ENCODE measurements at places on chromosomes 2 and 18.

DNA sequence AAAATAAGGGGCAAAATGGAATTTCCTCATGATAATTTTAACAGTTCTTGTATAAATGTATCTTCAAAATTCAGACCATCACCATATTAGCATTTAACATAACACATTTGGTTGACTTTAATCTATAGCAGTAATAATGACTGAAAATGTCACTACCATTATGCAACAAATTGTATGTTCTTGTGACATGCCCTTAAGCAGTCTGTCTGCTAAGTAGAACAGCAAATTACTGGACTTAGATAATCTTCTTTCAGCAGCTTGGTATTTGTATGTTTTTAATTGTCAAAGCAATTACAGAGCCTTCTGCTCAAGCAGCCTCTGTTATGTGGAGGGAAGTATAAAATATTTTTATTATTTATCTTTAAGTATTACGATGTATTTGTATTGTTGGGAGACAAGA lies 214.3 kb upstream of the NXPH2 start:
- DNase-seq, result no peak

DNA sequence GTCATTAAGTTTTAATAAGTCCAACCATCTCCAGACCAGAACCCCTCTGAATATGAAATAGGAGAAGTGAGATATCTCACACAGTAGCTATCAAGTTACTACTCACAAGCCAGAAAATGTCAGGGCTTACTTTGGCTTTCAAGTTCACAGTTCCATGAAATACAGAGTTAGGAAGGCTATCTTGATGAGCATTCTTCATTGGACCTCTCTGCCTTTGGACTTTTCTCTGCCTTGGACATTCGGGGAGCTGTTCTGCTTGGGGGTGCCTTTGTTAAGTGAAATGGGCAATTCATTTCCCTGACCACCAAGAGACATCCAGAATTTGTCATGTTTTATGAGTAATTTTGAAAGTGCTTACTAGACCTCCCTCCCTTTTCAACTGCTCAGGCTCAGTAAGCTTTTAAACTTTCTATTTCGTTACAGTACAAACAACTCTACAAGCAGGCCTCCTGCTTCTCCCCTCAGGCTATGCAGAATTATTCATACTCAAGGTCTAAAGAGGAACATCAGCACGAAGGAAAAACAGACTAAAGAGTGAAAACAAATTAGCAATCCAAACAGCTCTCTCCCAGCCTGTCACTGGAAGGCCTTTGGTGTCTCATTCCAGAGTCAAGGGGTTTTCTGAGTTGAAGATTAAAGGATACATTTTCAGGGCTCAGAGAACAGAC lies 95.3 kb downstream of the MREG start:
- DNase-seq, result no peak

DNA sequence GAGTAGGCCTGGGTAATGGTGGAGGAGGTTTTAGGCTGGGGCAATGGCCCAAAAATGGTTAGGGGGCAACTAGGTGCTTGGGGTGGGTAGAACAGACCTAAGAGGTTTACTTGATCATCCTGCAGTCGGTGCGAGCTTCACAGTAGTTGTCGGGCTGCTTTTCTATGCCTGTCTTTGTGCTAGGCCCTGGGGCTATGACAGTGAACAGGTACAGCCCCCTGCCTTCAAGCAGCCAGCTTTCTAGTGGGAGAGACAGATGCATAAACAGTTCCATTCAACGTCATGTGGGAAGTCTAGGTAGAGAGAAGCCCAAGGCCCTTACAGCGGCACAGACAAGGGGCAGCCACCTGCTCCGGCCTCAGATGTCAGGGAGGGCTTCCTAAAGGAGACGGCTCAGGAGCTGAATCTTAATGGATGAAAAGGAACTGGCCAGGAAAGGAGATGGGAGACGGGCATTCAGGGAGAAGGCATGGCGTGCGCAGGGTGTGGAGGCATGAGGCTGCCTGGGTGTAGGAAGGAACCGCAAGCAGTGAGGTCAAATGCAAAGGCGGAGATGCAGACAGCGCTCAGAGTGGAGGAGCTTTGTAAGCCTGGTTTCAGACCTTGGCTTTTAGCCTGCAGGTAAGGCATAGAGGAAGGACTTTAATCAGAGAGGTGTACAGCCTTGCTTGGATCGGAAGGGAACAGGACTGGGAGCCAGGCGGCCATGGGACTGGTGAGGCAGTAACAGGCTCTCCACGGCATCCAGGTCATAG lies 6.0 kb downstream of the CTIF start:
- DNase-seq, result no peak

GRCh38 chr18:58491113-58491696 lies 137.7 kb downstream of the ALPK2 start:
- DNase-seq, result no peak

DNA sequence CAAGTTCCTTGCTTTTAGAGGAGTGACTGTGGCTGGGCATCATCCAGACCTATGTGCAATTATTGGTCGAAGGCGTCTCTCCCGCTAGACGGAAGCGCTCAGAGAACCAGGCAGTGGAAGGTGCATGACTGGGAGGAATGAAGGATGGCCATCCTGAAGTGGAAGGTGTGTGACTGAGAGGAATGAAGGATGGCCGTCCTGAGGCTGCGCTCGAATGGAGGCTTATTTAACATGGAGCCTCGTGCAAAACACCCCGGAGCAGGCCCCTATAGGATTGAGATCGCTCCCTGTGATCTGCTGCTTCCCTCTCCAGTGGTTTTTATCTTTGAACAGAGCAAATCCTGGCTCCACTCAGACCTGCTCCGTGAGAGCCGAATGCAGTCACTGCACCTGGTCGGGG lies 140.2 kb upstream of the ID2 start:
- DNase-seq, result no peak

- no peak for DNase-seq
These were observed 68.7 kb downstream of the STK39 start for GRCh38 chr2:168178520-168179324.

- no peak for DNase-seq
These were observed 32.3 kb downstream of the ZCCHC2 start for GRCh38 chr18:62555135-62555534.

GRCh38 chr2:72494392-72494791 lies 331.4 kb downstream of the EXOC6B start:
- no peak for DNase-seq

DNA sequence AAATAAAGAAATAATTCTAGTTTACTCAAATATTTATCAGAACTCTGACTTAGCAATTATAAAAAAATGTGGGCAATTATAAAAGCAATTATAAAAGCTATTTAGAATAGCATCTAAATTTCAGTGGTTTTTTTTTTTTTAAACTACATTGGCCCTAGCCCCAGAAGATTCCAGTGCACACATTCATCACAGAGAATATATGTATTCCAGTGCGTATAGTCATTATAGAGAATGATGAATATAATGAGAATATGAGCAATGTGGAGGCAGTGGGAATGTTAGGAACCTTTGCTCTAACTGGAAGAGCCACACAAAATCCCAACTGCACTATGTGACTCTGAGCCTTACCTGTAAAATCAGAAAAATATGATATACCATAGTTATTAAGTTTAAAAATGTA lies 10.5 kb downstream of the MAP3K2 start:
- DNase-seq, result no peak

DNA sequence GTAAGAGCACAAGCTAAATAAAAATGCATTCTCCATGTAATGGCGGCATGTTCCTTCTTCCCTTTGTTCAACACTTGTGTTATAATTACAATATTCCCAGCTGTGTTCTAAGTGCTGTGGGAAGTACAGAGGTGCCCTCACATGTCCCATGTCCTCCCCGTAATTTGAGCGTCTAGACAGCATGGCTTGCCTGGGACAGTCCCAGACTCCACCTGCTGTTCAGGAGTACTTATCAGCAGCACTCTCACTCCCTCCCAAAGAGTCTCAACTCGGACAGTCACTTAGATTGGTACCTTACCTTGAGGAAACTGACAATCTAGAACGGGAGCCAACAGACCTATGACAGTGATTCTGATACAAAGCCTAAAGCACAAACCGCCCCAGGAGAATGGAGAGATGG lies 370.5 kb downstream of the EIPR1 start:
- no peak for DNase-seq

GRCh38 chr2:113078350-113078839 lies 10.6 kb downstream of the IL1F10 start:
- no peak for DNase-seq

- no peak for DNase-seq
These were observed 89.5 kb downstream of the GORASP2 start for GRCh38 chr2:171018522-171018921.

DNA sequence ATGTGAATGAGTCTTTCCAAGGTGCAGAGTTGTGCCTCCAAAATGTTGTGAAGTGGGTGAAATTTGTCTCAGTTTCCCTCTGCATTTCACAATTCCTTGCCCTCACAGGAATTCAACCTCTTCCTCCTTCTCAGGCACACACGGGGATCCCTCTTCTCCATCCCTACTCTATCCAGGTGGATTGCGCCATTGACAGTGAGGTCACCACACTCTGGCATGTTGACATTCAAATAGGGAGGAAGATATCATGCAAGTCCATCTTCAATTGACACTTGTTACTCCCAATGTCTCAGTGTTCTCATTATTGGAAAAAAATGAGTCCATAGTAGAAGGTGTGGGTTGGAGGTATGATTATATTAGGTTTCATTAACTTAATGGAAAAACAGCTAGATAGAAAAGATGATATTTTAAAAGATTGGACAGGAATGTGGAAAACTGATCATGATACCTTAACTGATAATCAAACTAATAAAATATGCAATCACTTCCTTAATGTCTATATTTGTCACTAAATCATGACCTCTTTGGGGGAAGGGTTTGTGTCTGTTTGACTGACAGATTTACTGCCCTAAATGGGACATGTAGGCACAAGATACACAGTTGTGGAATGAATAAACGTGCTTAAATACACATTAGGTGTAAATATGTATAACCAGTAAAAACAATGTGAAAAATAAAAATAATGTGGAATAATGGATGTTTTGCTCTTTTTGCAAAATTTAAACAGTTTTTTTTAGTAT lies 213.8 kb upstream of the SLC8A1 start:
- DNase-seq, result no peak

- no peak for DNase-seq
These were observed 683.8 kb downstream of the IRS1 start for GRCh38 chr2:226115832-226116200.

- DNase-seq, result peak; percentile 71
These were observed 40.1 kb upstream of the AKAIN1 start for GRCh38 chr18:5237083-5237722.

GRCh38 chr18:47246027-47246971 lies 5.2 kb downstream of the SKOR2 start:
- no peak for DNase-seq

GRCh38 chr2:152251211-152251610 lies 75.6 kb upstream of the STAM2 start:
- DNase-seq, result no peak

Measured in NCI-H446 (cell line).